ENCODE measurements at places on chromosomes 3 and 15. TPM values are rescaled to one million over a fixed set of nuclear protein-coding genes. Genes with fewer than 3 reads are reported as not detected.

The DNAH12 gene
- 0.08 TPM for total RNA-seq

The RGMA gene
- 12.4 TPM for total RNA-seq

The MELTF gene
- 1.9 TPM for total RNA-seq

The CCR8 gene
- total RNA-seq, result not detected

The SMCO1 gene
- not detected for total RNA-seq

The SLC51A gene
- not detected for total RNA-seq

The TOMM70 gene
- total RNA-seq, result 36.3 TPM

The LINGO1 gene
- total RNA-seq, result 2.1 TPM

The ATP13A3 gene
- total RNA-seq, result 63.1 TPM

The HRH1 gene
- 30.3 TPM for total RNA-seq

The CTXND1 gene
- total RNA-seq, result 0.24 TPM

The PLA2G4F gene
- total RNA-seq, result not detected

The IRAK2 gene
- total RNA-seq, result 1.3 TPM

The HRG gene
- not detected for total RNA-seq

The XIRP1 gene
- total RNA-seq, result not detected

The LRTM1 gene
- total RNA-seq, result not detected

The SCN11A gene
- 0.18 TPM for total RNA-seq

The TGM4 gene
- not detected for total RNA-seq

- no peak for DNase-seq
- H3K27me3 ChIP-seq, result no peaks in the 10 kb centered on the region
- peaks cover 7% of the 10 kb centered on the region for H3K4me1 ChIP-seq
- no peak overlapping the region for H3K4me3 ChIP-seq
- H3K27ac ChIP-seq, result no peak overlapping the region
These were observed 220.3 kb downstream of the PDZRN3 start for GRCh38 chr3:73404435-73404834.

- H3K36me3 ChIP-seq, result no peaks in the 10 kb centered on the region
- H3K27me3 ChIP-seq, result peaks cover 36% of the 10 kb centered on the region
- peak; percentile 86 for DNase-seq
- H3K4me1 ChIP-seq, result peaks cover 9% of the 10 kb centered on the region
- peak within 1 kb of the TSS; percentile 84 for H3K4me3 ChIP-seq
- no peak within 1 kb of the TSS for H3K27ac ChIP-seq
These were observed at the start of gene SH3GL3 for GRCh38 chr15:83446904-83447709. Gene SH3GL3 (plus strand): TSS chr15:83447341. CDS start chr15:83447534, 193 bp downstream.

GRCh38 chr3:162933656-162934055 lies 1437.0 kb downstream of the OTOL1 start:
- no peaks in the 10 kb centered on the region for H3K27me3 ChIP-seq
- H3K27ac ChIP-seq, result no peak overlapping the region
- H3K4me3 ChIP-seq, result no peak overlapping the region
- no peak for DNase-seq
- no peaks in the 10 kb centered on the region for H3K4me1 ChIP-seq

- H3K4me1 ChIP-seq, result no peaks in the 10 kb centered on the region
- no peaks in the 10 kb centered on the region for H3K36me3 ChIP-seq
- no peak for DNase-seq
- no peak overlapping the region for H3K27ac ChIP-seq
These were observed 163.9 kb downstream of the RAB11A start for GRCh38 chr15:66033143-66033542.

- no peaks in the 10 kb centered on the region for H3K4me1 ChIP-seq
- no peak for DNase-seq
- no peak overlapping the region for H3K27ac ChIP-seq
- H3K36me3 ChIP-seq, result no peaks in the 10 kb centered on the region
These were observed 50.1 kb downstream of the P2RY1 start for GRCh38 chr3:152885076-152885475.

GRCh38 chr15:83318036-83318435 lies 33.6 kb upstream of the BNC1 start:
- no peak for DNase-seq
- H3K36me3 ChIP-seq, result no peaks in the 10 kb centered on the region
- H3K27me3 ChIP-seq, result no peaks in the 10 kb centered on the region
- no peak overlapping the region for H3K4me3 ChIP-seq

DNA sequence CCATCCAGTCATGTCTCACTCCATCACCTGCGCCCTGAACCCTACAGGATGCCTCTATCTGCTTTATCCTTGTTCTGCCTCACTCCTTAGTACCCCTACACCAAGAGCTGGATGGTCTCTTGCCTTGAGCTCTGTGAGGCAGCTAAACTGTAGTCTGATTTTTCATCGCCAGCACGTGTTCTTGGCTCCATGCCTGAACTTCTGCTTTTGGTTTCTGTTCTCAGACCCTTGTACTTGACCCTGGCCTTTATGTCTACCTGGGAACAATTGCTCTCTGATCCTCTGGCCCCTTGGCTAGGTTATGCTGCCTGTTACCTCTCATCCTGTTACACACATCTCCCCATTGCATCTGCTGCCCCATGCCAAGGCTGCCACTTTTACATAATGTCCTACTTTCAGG lies 318.0 kb upstream of the LMCD1 start:
- H3K36me3 ChIP-seq, result no peaks in the 10 kb centered on the region
- no peak overlapping the region for H3K4me3 ChIP-seq
- no peaks in the 10 kb centered on the region for H3K4me1 ChIP-seq
- no peak overlapping the region for H3K27ac ChIP-seq
- no peak for DNase-seq
- no peaks in the 10 kb centered on the region for H3K27me3 ChIP-seq

DNA sequence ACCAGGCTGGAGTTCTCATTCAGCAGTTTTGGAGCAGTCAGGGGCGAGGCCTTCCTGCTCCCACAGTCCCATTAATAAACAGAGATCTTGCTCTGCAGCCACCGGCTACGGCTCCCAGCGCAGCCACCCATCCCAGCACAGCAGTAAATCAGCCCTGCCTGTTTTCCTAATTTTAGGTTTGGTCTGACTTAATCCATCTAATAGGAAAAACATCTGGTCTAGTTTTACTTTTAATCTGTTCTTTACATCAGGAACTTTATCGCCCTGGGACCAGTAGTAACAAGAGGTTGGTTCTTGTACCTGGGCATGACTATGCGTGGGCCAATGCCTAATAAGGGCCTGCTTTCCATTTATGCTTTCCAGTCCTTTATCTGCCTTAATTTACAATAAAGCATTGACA lies 264.0 kb upstream of the DPH6 start:
- DNase-seq, result no peak
- no peaks in the 10 kb centered on the region for H3K36me3 ChIP-seq
- H3K27ac ChIP-seq, result no peak overlapping the region
- H3K27me3 ChIP-seq, result no peaks in the 10 kb centered on the region

DNA sequence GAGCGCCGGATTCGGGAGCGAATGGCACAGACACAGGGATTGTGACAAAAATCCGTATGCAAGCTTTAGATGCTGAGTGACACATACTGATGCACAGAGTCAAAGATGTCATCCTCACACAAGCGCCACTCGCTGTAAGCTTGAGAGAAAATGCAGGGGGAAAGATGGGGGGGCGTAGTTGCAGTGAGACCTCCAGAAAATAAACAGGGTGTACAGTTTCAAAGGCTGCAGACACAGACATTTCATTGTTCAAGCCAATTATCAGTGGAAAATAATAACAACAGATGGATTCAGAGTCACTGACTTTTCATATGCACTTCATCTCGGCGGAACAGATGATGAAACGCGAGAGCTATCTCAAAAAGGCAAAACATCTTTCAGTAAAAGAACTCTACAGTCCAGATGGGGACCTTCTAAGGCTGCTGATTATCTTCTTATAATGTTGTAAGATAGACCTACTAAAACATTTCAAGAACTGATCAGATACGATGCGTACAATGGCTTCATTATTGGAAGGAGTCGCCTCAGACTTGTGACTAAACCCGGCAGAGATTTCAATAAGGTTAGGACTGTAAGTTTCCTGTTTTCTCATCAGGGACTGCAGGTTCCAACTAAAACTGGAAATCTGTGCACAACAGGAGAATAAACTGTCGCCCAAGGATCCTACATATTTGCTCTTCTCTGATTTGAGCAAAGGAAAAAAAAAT lies 275.4 kb downstream of the FOXP1 start:
- no peaks in the 10 kb centered on the region for H3K27me3 ChIP-seq
- DNase-seq, result no peak
- peak overlapping the region; percentile 73 for H3K27ac ChIP-seq
- H3K36me3 ChIP-seq, result peaks cover 3% of the 10 kb centered on the region

DNA sequence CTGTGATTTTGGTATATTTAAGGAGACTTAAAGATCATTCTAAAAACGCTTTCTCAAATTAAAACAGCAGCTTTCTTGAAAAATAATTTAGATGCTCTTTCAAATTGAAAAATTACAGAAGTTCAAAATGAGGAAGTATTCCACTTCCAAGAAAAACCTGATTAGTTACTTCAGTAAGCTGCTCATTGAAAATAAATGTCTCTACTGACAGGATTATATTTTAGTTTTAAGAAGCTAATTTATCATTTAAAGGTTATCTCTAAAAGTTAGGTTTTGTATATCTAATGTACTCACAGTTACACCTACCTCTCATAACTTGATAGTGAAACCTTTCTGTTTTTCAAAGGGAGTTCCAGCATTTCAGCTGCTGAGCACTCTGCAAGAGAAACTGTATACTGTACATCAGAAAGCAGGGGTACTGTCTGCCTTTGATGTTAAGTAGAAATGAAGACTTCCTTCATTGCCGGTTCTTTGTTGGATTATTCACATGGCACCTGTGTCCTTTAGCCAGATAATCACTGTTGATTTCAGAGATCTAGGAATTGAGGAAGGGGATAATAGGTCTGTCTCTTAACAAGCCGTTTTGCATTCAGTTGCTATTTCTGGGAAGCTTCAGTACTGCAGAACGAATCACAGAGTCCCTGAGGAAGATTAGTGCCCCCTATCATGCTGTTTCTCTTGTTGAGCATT lies 161.6 kb downstream of the TCF12 start:
- H3K4me1 ChIP-seq, result peaks cover 11% of the 10 kb centered on the region
- no peak overlapping the region for H3K4me3 ChIP-seq
- H3K27ac ChIP-seq, result no peak overlapping the region
- no peak for DNase-seq
- H3K27me3 ChIP-seq, result no peaks in the 10 kb centered on the region
- peaks cover 3% of the 10 kb centered on the region for H3K36me3 ChIP-seq

DNA sequence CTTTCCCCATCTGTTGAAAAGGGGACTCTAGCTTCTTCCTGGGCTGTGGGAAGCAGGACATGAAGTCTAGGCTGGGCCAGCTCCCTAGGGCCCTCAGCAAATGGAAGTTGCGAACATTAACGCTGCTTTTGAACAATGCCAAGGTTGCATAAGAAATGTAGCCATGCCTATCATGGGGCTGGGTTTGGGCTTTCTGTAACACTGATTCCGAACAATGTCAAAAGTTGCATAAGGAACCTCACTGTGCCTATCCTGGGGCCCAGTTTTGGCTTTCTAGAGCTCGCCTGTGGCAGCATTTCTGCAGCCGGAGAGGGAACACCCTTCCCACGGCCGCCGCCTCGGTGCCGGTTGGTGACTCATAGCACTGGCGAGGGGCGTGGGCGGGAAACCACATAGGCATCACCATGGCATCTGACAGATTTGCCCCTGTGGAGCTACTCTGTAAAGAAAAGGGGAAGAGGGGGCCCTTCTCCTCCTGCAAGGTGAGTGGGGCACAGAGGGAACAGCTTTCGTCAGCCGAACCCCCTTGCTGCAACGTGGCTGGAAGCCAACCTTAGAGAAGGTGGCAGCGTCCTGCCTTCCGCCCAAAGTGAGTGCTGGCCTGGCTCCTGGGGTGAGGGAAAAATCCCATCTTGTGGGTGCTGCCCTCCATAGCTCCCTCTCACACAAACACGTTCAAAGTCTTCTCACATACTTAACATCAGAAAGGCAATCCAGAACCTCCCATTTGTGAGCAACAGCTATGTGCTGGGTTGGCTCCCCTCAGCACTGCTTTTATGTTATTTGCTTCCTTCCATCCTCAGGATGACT lies 46.6 kb upstream of the ATP2B2 start:
- H3K4me3 ChIP-seq, result no peak overlapping the region
- DNase-seq, result peak; percentile 85
- H3K27ac ChIP-seq, result no peak overlapping the region
- H3K4me1 ChIP-seq, result peaks cover 14% of the 10 kb centered on the region

DNA sequence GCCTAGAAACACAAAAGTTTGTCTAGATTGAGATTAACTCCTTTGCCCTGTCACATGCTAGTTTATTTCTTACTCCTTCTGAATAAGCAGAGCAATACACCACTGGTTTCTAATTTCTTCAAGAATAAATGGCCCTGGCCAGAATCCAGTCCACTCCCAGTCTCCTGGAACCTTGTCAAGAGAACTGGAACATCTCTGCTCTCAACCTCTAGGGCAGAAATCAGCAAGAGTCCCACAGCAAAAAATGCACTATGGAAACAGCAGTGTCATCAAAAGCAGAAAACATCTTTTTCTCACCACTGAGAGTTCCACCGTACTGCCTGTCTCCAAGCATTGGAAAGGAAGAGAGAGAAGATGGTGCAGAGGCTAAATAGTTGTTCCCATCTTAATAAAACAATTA lies 35.9 kb upstream of the PPP2R3A start:
- peaks cover 44% of the 10 kb centered on the region for H3K4me1 ChIP-seq
- DNase-seq, result no peak
- peak overlapping the region; percentile 5 for H3K4me3 ChIP-seq
- H3K36me3 ChIP-seq, result no peaks in the 10 kb centered on the region

- no peaks in the 10 kb centered on the region for H3K27me3 ChIP-seq
- no peak for DNase-seq
These were observed 208.6 kb downstream of the ZIC4 start for GRCh38 chr3:147197739-147198138.

- H3K36me3 ChIP-seq, result no peaks in the 10 kb centered on the region
- H3K4me1 ChIP-seq, result no peaks in the 10 kb centered on the region
- DNase-seq, result no peak
- no peak overlapping the region for H3K4me3 ChIP-seq
These were observed 549.7 kb upstream of the EPHA6 start for GRCh38 chr3:96264701-96265100.

DNA sequence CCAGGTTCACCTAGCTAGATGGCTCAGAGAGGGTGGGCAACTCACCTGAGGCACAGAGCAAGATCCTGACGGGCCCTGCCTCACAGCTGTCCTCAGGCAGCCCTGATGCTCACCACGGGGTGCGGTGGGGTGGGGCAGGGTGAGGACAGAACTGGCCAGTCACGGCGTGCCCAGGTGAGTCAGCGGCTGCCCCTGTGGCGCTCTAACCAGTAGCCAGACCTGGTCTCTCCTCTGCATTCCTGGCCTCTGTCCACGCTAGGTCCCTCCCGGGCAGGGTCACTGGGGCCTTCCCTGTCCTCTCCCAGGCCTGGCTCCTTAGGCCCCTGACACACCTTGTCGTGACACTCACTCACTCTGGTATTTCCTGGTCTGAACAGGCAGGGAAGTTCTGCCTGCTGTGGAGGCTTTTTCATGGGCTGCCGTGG lies 901 bp downstream of the ALS2CL start:
- H3K27me3 ChIP-seq, result no peaks in the 10 kb centered on the region
- H3K4me3 ChIP-seq, result peak overlapping the region; percentile 68
- peaks cover 21% of the 10 kb centered on the region for H3K4me1 ChIP-seq

- H3K4me3 ChIP-seq, result no peak overlapping the region
- H3K36me3 ChIP-seq, result no peaks in the 10 kb centered on the region
- no peak overlapping the region for H3K27ac ChIP-seq
- H3K4me1 ChIP-seq, result peaks cover 4% of the 10 kb centered on the region
- no peaks in the 10 kb centered on the region for H3K27me3 ChIP-seq
- no peak for DNase-seq
These were observed 22.0 kb upstream of the DOCK3 start for GRCh38 chr3:50652709-50653108.
